ENCODE measurements at places on chromosomes 2 and 18.

- no peak for DNase-seq
These were observed 137.4 kb downstream of the RIT2 start for GRCh38 chr18:42977982-42978637.

DNA sequence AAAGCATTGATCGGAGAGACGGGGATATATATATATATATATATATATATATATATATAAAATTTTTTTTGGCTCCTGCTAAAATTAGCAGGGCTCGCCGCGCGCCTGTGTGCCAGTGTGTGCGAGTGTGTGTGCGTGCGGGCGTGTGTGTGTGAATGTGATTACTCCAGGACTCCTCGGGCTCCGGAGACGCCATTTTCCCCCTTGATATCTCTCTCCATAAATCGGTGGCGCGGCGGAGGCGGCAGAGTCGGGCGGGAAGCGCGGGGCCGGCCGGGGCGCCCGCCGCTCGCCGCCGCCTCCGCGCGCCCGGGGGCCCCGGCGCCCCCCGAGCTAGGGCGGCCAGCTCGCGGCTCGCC, 795 bp upstream of the SETBP1 start:
- DNase-seq: no peak

GRCh38 chr2:27155069-27155520, 6.3 kb downstream of the TCF23 start:
- no peak for DNase-seq

GRCh38 chr18:54250846-54251261, 18.5 kb upstream of the POLI start:
- DNase-seq: no peak

- no peak for DNase-seq
These were observed 1582.2 kb upstream of the NXPH2 start for GRCh38 chr2:140362361-140362760.

DNA sequence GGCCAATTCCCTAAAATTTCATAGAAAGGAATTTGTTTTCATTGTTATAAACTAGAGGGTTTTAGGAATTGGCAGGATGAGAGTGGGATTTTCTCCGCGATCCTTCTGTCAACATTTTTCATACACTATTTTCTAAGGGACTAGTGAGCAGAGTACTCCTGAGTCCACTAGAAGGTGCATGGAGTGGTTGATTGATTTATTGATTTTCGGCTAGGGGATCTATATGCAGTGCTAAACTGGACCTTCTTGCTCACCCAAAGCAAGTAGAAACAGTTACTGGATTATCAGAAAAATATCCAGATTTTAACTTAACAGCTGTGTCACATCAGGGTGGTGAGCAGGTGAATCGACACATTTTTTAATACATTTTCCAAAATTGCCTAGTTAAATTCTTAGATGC, 159.9 kb upstream of the DTNA start:
- no peak for DNase-seq

DNA sequence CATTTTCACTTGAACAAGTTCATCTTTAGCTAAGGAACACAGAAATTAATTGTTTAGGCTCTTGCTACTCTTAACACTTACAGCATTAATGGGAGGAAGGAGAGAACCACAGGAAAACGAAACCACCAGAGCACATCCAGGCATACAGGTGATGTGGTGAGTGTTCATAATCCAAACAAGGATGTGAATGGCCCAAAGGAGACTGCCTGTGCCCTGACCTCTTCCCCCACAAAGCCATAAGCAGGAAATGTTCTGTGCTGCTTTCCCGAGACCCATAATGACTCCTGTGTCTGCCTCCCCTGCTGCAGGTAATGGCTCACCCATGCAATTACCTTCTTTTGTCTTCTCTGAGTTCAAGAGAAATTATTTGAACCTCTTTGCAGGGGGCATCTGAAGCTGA, 295.9 kb upstream of the LINC00305 start:
- DNase-seq: no peak
